ELF-1 (cell line): ENCODE measurements at places on chromosomes 1 and 21.

GRCh38 chr1:206521127-206521526 is 13.8 kb downstream of the RASSF5 start:
- DNase-seq: no peak

- no peak for DNase-seq
Measured at GRCh38 chr1:56081173-56081572, 498.2 kb downstream of the PLPP3 start.

- DNase-seq: no peak
Measured at GRCh38 chr1:29711582-29712283, 475.4 kb downstream of the PTPRU start.

GRCh38 chr1:211948377-211948776 is 87.0 kb downstream of the INTS7 start:
- no peak for DNase-seq

GRCh38 chr1:175075572-175076568 is 8.2 kb downstream of the TNN start:
- peak; percentile 19 for DNase-seq

DNA sequence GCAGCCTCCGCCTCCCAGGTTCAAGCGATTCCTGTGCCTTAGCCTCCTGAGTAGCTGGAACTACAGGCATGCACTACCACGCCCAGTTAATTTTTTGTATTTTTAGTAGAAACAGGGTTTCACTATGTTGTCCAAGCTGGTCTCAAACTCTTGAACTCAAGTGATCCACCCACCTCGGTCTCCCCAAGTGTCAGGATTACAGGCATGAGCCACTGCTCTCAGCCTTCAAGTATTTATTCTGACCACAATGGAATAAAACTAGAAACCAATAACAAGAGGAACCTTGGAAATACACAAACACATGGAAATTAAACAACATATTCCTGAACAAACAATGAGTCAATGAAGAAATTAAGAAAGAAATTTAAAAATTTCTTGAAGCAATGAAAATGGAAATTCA is 32.7 kb upstream of the DR1 start:
- DNase-seq: no peak

GRCh38 chr1:150997949-150998348 is 8.8 kb downstream of the MINDY1 start:
- DNase-seq: no peak

DNA sequence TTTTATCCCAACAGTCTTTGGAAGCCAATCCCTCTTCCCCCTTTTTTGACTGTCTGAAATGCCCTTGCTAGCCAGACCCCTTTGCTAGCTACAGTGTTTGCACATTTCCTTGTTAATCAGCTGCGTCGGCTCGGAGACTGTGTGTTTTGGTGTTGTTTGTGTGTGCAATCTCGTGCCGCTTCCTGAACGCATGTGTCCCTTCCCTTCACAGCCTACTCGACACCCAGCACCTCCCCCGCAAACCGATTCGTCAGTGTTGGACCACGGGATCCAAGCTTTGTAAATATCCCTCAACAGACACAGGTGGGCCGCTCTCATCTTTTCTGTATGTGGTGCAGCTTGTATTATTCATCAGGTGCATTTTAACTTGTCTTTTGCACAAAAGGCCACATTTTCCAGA is 298.7 kb downstream of the TM2D1 start:
- DNase-seq: no peak

GRCh38 chr1:87922885-87923284 is 594.2 kb downstream of the LMO4 start:
- no peak for DNase-seq

DNA sequence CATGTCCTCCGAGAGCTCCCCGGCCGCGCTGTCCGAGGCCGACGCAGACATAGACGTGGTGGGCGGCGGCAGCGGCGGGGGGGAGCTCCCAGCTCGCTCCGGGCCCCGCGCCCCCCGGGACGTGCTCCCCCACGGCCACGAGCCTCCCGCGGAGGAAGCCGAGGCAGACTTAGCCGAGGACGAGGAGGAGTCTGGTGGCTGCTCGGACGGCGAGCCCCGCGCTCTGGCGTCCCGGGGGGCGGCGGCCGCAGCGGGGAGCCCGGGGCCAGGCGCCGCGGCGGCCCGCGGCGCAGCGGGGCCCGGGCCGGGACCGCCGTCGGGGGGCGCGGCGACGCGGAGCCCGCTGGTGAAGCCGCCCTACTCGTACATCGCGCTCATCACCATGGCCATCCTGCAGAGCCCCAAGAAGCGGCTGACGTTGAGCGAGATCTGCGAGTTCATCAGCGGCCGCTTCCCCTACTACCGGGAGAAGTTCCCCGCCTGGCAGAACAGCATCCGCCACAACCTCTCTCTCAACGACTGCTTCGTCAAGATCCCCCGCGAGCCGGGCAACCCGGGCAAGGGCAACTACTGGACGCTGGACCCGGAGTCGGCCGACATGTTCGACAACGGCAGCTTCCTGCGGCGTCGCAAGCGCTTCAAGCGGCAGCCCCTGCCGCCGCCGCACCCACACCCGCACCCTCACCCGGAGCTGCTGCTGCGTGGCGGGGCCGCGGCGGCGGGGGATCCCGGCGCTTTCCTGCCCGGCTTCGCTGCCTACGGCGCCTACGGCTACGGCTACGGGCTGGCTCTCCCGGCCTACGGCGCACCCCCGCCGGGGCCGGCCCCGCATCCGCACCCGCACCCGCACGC is 547 bp downstream of the FOXD2 start:
- no peak for DNase-seq

- DNase-seq: no peak
Measured at GRCh38 chr1:110293601-110294104, 45.5 kb upstream of the RBM15 start.

- no peak for DNase-seq
Measured at GRCh38 chr1:23103001-23103889, 65.4 kb downstream of the LUZP1 start.

DNA sequence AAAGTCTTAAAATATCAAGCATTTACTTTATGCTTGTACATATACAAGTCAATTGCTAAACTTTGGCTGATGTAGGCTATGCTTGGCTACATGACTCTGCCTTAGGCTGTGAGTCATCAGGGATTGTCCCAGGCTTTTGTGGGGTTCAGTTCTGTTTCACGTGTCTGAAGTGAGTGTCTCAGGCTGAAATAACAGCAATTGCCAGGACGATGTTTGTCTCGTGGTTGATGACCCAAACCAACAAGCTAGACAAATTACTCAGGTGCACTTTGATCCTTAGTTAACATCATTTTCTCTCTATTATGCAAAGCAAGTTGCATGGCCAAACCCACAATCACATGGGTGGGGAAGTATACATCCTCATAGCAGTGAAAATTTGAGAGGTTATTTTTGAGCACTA is 410.1 kb downstream of the BRINP3 start:
- no peak for DNase-seq

DNA sequence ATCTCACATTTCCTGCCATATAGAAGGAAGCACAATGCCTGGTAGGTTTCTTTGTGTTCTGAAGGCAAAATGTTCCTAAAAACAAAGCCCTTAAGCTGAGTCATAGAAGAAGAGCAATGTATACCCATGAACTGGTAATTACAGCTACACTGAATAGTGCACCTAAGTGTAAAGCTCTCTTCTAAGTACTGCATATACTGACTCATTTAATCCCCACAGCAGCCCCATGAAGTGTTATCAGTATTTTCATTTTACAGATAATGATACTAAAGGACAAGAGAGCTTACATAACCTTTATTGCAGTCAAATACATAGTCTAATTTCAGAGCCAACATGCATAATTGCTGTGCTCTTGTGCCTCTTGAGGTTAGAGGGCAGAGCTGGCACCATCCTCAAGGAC is 239.9 kb downstream of the DPYD start:
- DNase-seq: no peak

- DNase-seq: no peak
Measured at GRCh38 chr1:222068937-222069336, 327.0 kb upstream of the DUSP10 start.

DNA sequence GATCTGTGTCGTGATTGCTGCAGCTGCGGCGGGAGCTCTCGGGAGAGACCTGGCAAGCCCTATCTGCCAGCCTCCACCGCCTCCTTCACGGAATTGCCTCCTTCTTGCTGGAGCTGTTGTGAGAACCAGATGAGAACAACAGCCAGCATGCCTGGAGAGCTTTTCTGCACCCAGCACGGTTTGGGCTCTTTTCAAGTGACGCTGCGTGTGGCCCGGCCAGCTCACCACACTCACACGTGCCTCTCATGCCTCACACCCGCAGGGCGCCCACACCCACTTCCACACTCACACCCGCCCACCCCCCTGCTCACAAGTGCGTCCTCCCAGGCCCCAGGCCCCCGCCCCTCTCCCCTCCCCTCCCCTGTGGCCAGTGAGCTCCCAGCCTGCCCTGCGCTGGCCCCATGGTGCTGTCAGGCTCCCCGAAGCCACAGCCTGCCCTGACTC is 135.7 kb upstream of the RUNX3 start:
- DNase-seq: peak; percentile 29

- no peak for DNase-seq
Measured at GRCh38 chr21:40688106-40688864, 158.7 kb downstream of the DSCAM start.

- DNase-seq: no peak
Measured at GRCh38 chr1:173601588-173601987, 1.3 kb downstream of the SLC9C2 start.

GRCh38 chr1:225667362-225667761 is 14.4 kb upstream of the ENAH start:
- DNase-seq: no peak

DNA sequence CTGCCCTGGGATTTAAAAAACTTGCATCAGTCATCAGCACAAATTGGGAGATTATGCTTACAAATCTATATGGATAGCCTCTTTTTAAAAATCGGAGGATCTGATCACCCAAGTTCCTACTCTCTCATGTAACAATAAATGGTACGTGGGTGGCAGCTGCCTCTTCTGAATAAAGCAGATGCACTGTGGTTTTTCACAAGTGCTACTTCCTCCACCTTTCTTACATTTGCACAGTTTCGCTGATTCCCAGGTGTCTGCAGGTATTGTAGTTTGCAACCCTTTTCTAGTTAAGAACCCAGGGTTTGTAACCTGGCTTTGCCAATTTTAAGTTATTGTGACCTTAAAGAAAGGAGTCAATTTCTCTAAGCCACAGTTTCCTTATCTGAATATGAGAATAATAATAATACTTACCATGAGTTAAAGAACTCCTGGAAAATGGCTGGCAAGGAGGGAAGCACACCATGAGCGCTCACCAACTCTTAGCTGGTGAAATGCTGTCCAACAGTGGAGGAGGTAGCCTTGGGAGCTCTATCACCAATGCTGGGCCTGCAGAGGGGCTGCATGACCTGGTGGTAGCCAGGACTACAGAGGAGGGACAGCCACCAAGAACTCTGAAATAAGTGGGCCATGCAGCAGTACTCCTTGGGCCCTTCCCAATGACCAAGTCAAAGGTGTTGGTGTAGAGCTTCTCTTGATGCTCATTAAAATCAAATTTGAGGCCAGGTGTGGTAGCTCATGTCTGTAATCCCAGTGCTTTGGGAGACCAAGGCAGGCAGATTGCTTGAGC is 30.2 kb upstream of the KCNA2 start:
- DNase-seq: no peak

GRCh38 chr1:213264531-213264930 is 213.5 kb downstream of the RPS6KC1 start:
- DNase-seq: no peak

GRCh38 chr1:99623554-99623953 is 22.4 kb upstream of the PALMD start:
- no peak for DNase-seq

GRCh38 chr1:176877557-176877956 is 287.0 kb downstream of the ASTN1 start:
- DNase-seq: no peak

DNA sequence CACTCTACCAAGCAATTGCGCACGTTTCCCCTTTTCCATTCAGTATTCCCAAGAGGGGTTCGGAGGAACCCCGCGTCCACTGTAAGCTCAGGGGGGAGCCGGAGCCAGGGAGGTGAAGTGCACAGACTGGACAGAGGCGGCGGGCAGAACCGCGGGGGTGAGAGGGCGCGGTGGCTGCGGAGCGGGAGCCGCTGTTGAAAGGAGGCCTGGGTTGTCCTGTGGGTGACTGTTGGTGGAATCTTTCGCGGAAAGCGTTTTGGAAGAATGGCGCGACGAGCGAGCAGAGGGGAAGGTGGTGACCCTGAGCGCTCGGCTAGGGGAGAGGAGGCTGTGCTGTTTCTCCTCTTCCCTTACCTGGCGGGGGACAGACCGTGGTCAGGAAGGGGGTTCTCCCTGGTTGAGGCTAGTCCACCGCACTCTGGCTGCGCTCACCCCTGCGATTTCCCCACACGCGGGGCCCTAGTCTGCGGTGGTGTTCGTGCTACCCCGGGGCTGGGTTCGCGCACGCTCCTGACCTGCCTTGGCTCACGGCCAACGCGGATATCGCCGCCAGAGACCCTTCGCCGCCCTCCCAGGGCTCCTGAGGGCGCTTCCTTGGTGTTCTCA is 92.8 kb downstream of the PRKAB2 start:
- peak; percentile 28 for DNase-seq

GRCh38 chr1:227894831-227895451 is 52.8 kb downstream of the WNT9A start:
- peak; percentile 0 for DNase-seq

DNA sequence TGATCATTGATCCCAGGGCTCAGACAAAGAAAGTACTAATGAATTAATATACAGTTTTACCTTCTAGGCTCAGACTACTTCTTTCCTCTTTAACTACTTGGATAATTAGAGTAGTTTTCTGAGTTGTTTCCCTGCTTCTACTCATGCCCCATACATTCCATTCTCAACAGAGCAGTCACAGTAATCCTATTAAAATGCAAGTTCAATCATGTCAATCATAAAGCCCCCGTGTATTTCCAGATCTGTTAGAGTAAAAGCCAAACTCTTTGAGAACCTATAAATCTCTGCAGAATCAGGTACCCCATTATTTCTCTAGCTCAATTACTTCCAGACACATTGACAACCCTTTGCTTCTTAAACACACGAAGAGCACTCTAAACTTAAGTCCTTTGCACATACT is 242.1 kb upstream of the PRMT6 start:
- DNase-seq: no peak

- no peak for DNase-seq
Measured at GRCh38 chr1:227748496-227749182, 13.4 kb downstream of the SNAP47 start.

DNA sequence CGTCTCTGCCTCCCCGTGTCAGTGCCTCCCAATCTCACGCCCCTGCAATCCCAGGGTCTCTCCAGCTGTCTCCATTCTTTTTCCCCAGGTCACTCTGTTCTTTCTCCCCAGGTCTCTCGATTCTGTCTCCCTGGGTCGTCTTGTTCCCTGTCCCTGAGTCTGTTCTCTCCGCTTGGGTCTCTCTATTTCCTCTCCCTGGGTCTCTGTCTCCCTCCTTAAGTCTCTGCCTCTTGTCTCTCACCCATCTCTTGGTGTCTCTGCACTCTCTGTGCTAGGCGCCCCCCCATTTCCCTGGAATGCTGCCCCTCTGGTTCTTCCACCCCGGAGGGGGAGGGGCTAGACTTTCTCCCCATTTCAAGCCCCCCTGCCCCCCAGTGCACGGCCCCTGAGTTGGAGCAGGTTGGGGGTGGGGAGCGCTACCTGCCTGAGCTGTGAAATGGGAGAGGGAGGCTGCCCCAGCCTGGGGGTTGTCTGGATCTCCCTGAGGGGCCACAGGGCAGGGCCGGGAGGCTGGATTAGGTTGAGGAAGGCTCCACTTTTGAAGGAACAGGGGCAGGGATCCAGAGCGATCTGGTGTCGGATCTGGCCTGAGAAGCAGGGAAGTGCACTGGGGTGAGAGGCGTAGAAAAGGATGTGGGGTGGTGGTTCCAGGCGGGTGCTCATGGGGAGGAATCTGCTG is 1.4 kb downstream of the PTPRF start:
- DNase-seq: peak; percentile 61
